Stimulated activated CD8-positive, alpha-beta memory T cell treated with anti-CD3 and anti-CD28 coated beads, Interleukin-15, amount 100 ng/mL, for 24 hours (primary cell): ENCODE measurements at places on chromosomes 11 and 22.

DNA sequence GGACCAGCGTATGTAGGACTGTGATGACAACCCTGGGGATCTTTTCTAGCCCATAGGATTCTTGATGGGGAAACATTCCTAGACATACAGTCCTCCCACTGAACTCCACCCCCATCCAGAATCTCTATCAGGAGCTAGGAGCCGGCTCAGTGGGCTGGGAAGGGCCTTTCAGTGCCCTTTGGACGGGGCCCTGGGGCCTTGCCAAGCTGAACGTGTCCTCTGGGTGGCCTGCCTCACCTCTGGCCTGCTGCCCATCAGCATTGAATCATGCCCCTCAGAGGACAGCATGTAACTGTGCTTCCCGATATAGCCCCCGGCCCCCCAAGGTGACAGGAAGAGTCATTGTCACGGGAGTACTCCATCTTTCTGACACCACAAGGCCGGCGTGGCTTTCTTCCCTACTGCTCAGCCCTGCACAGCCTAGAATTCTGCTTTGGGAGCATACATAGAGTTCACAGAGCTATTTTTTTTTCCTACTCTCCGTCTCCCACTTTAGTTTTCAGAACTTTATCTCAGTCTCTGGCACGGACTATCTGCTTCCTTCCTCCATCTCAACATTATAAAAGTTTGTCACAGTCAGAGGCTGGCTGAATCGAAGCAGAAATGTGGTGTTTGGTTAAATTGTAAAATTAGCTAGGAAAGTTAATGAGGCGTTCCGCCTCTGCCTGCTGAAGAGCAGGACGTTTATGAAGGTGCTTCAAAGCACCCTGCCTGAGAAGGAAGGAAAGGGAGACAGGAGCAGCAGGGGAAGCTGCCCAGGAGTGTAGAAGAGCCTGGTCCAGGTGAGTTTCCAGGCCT is 111.9 kb downstream of the ZBTB16 start:
- no peak for DNase-seq

- no peak for DNase-seq
These were observed 241.5 kb downstream of the DDX10 start for GRCh38 chr11:108906329-108906728.

- DNase-seq = no peak
These were observed 58.6 kb downstream of the LRRC4C start for GRCh38 chr11:41400819-41401382.

GRCh38 chr11:114440121-114440860 is 1.0 kb downstream of the REXO2 start:
- no peak for DNase-seq
